Fibroblast of lung (primary cell): ENCODE measurements at places on chromosomes 16 and 17. TPM values are rescaled to one million over a fixed set of nuclear protein-coding genes. Genes with fewer than 3 reads are reported as not detected.

GRCh38 chr16:71931001-71931400 is 35.7 kb downstream of the IST1 start:
- DNase-seq: no peak

DNA sequence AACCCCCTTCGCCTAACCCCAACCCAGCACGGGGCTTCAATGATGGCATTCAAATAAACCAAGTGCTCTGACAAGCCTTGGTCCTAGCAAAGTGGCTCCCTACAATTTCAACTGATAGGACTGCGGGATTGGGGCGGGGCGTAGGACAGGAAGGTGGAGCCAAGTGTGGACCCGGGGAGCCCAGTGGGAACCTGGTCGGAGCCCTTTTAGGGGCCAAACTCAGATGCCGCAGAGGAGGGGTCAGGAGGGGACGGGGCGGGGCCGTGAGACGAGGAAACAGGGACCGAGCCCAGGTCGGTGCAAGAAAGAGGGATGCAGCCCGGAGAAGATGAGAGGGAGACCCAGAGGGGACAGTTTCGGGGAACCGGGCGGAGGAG is 13.2 kb upstream of the CDIPT start:
- no peak for DNase-seq

GRCh38 chr16:67605641-67606040 is 39.3 kb upstream of the CARMIL2 start:
- DNase-seq: no peak

DNA sequence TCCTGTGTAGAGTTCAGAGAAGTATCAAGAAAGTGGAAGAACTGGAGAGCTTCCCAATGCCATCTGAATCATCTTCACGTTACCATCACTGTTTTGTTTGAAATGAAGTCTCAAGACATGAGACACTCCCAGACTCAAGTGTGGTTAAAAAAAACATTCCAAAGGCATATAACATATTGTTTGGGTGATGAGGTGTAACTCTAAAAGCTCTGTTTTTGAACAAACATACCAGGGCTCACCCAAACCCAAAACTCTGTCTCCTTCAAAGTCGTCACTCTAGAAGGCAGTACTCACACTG is 6.3 kb upstream of the ZCCHC14 start:
- DNase-seq: peak; percentile 57

DNA sequence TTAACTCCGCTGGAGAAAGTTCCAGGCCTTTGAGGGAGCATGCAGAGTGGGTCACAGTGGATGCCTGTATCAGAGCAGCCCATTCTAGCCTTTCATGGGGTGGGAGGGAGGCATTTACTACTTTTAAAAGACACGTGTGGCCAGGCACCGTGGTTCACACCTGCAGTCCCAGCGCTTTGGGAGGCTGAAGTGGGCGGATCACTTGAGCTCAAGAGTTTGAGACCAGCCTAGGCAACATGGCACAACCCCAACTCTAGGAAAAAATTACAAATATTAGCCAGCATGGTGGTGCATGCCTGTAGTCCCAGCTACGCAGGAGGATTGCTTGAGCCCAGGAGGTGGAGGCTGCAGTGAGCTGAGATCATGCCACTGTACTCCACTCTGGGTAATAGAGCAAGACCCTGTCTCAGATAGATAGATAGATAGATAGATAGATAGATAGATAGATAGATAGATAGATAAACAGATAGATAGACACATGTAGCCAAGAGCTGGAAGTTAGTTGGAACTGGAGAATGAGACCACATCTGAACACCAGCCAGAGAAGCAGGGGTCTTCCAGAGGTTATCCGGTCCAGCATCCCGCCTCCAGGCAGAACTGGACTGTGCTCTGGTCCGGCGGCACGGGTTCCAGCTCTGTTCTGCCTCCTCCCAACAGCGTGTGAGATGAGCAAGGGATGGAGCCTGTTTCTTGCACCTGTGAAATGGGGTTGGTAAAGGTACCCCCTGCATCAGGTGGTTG is 3.6 kb downstream of the ADCY7 start:
- no peak for DNase-seq

DNA sequence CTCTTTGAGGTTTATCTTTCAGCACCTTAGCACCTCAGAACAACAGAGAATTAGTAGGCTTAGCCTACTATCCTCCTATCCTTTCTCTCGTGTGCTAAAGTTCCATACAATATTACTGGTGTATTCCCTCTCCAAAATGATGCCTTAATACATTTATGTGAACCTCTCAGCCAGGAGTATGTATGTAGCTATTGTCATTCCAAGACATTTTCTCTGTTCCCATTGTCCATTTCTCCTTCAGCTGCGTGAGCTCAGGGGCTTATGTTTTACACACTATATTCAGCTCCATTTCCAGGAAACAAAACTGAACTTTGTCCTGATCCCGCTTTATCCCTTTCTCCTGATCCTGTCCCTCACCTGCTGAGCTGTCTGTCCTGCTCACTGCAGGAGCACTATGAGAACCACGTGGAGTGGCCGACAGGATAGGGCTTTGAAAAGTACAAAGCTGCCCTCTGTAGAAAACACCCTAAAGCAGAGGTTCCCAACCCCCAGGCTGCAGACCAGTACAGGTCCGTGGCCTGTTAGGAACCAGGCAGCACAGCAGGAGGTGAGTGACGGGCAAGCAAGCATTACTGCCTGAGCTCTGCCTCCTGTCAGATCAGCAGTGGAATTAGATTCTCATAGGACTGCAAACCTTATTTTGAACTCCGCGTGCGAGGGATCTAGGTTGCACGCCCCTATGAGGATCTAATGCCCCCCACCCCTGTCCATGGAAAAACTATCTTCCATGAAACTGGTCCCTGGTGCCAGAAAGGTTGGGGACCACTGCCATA is 55.7 kb downstream of the CENPV start:
- DNase-seq: no peak

- DNase-seq: no peak
These were observed 32.8 kb upstream of the TBX2 start for GRCh38 chr17:61366715-61367413.

DNA sequence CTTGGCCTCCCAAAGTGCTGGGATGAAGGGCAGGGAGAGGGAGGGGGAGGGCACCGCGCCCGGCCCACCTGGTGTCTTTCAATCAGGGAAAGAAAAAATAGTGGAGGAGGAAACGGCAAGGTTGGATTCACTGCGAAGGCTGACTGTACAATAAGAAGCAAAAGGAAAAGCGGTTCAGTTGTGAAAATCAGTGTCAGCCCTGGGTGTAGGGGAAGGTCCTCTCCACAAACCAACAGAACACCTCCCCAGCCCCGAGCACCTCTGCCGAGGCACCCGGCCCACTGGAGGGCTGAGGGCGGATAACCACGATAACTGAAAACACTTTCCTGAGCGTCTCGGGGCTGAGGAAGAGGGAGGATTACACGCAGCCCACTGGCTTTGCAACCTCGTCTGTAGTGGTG is 1.4 kb upstream of the SPG7 start:
- peak; percentile 6 for DNase-seq

- no peak for DNase-seq
These were observed 5.9 kb upstream of the ARMC7 start for GRCh38 chr17:75103601-75104554.

DNA sequence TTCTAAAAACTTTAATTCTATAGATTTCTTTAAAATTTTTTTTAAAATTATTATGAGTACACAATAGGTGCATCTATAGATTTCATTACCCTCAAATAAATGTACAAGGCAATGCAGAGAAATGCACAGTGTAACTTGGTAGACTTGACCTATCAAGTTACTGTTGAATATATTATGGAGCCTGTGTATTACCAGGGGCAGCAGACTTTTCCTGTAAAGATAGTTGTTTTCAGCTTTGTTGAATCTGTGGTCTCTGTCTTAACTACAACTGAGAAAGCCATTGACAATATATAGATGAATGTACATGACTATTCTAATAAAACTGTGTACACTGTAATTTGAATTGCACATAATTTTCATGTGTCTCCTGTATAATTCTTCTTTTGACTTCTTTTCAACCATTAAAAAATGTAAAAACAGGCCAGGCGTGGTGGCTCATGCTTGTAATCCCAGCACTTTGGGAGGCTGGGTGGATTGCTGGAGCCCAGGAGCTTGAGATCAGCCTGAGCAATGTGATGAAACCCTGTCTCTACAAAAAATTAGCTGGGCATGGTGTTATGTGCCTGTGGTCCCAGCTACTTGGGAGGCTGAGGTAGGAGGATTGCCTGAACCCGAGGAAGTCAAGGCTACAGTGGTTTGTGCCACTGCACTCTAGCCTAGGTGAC is 39.4 kb downstream of the TENT4B start:
- no peak for DNase-seq

DNA sequence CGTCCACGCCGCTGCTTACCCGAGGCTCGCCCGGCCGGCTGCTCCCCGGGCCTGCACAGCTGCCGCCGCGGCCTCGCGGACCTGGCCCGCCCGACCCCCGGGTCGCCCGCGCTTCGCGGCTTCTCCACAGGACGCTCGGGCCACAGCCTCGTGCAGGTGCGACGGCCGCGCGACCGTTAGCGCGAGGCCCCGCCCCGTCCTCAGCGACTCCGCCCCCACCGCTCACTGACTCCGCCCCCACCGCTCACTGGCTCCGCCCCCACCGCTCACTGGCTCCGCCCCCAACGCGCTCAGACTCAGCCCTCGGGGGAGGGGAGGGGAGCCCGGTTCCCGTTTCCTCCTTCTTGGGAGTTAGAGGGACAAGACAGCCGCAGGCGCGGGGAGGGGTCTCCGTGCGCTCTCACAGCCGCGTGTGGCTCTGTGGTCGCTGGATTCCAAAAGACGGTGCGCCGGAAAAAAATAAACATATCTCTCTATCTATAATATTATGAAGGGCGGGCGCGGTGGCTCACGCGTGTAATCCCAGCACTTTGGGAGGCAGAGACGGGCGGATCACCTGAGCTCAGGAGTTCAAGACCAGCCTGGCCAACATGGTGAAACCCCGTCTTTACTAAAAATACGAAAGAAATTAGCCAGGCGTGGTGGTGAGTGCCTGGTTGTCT is at the start of gene MEIOB:
MEIOB (minus strand) TSS at position 191 of the 662 bp plus-strand sequence. CDS start 3,989 bp downstream, outside the sequence.
- DNase-seq: no peak

- DNase-seq: peak; percentile 65
These were observed 700 bp downstream of the UBN1 start for GRCh38 chr16:4847774-4848587.

GRCh38 chr16:89907055-89907814 is 11.4 kb upstream of the MC1R start:
- DNase-seq: no peak

- no peak for DNase-seq
These were observed 9.9 kb upstream of the KRT19 start for GRCh38 chr17:41537990-41538389.

DNA sequence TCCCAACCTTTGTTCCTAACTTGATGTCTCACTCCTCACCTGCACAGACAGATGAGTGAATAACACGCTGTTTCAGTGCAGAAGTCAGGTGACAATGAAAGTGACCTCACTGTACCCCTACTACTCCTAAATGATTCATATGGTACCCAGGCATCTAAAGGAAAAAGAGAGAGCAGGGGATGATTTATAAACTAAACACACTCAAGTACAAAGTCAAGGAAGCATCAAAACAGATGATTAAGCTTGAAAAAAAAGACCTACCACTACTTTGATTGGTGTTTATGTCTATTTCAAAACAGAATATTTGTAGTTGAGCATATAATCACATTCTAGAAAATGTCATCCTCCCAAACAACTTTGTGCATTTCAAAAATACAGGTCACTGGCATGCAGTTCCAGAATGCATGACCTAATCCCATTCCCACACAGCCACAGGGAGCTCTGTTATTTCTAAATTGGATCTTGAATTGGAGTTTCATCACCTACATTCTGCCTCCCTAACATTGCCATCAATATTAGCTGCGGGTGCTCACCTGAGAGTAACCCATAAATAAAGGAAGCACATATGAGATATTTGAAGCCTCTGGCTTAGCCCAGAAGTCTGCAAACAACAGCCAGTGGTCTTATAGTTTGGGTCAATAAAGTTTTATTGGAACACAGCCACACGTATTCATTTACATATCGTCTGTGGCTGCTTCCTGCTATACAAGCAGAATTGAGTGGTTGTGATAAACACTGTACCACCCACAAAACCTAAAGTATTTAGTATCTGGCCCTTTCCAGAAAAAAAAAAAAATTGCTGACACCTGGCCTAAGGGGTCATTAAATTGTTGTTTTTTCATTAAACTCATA is 14.0 kb downstream of the HS3ST3A1 start:
- DNase-seq: peak; percentile 57

DNA sequence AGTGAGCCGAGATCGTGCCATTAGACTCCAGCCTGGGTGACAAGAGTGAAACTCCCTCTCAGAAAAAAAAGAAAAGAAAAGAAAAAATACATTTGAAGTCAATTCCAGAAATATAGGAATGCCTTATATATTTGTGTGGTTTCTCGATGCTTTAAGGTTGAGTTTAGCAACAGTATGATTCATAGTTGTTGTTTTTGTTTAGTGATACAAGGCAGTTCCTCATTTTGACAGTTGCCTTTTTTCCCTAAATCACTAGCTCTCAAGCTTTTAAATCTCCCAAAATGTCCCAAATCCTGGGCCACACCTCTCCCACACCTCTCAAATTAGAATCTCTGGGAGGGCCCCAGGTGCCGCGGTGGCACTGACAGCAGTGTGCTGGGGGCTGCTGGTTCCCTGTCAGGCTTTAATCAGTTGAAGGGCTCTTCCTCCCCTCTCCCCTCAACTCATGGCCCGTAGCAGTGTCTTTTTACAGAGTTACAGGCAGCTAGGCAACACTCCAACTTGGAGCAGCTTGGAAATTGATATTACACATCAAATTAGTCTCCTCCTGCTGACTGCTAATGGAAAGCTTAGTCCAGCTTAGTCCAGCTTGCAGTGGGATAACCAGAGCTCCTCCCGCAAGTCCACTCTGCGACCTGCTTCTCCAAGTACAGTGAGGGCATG is 58.4 kb downstream of the EPN2 start:
- no peak for DNase-seq

DNA sequence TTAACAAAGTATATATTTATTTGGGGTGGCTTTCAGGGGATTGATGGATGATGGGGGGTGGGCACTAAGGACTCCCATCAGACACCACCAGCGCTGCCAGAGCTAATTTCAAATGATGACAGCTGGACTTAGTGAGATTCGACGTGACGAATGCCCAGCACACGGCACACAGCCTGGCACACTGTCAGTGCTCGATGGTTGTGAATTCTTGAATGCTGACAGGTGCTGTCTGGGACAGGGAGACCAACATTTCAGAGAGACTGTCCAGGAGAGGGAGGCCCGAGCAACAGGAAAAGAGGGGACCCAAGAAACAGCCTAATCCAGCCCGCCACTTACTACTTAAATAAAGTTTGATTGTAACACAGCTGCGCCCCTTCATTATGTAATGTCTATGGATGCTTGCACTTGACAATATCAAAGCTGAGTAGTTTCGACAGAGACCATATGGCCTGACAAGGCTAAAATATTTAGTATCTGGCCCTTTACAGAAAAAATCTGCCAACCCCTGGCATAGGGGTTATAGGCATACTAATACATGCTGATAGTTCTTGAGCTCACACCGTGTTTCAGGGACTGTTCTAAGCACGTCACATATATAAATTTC is 6.2 kb upstream of the MPRIP start:
- no peak for DNase-seq

GRCh38 chr16:75241412-75241811 is 10.0 kb downstream of the BCAR1 start:
- no peak for DNase-seq

Gene PDE6G
- total RNA-seq: 0.17 TPM in 1 of 2 replicates, not detected in the other

Gene CA5A
- total RNA-seq: not detected in 2 replicates

Gene PRR15L
- not detected in 2 replicates for total RNA-seq

Gene PLXDC1
- 4.1 and 6.3 TPM in 2 replicates for total RNA-seq

Gene TP53TG3B
- total RNA-seq: not detected in 2 replicates

Gene ALG1
- total RNA-seq: 24.1 and 29.2 TPM in 2 replicates
